Stimulated activated CD4-positive, alpha-beta T cell treated with anti-CD3 and anti-CD28 coated beads, TNF-alpha, amount 100 ng/mL, for 4 hours (primary cell): ENCODE measurements at places on chromosomes 3 and 15.

DNA sequence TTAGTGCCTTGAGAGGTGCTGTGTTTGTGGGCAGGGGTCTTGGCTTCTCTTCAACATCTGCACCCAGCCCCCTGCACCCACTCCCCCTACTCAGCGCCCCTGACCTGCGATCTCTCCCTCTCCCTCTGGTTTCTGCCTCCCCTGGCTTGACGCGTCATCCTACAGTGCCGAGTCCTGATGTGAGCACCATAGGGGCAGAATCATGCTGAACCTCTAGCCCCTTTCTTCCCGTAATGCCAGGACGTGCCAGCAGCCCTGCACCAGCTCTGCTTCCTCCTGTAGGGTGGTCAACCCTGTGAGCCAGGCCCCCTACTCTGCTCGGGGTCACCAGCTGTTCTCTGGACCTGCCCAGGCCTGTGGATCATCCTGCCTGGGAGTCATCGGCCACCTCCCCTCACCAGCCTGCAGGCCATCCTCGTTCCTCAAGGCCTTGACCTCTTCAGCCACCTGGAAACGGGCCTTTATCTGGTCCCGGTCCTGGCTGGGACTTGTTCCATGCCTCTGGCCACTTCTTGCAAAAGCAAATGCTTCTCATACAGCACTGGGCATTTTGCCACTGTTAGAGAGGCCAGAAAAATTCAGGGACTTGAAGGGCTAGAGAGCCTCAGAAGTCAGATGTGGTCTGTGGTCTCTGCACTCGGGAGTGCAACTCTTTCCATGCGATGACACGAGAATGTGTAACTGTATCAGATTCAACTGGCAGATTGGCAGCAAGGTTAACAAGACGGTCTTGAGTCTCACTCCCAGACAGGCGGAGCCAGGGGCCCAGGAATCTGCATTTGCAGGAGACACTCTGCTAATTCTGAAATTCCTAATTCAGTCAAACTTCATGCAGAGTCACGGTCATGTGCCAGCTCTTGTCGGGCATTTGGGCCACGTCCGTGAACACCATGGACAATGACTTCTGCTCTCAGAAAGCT, 16.7 kb upstream of the KLF15 start:
- DNase-seq = no peak

DNA sequence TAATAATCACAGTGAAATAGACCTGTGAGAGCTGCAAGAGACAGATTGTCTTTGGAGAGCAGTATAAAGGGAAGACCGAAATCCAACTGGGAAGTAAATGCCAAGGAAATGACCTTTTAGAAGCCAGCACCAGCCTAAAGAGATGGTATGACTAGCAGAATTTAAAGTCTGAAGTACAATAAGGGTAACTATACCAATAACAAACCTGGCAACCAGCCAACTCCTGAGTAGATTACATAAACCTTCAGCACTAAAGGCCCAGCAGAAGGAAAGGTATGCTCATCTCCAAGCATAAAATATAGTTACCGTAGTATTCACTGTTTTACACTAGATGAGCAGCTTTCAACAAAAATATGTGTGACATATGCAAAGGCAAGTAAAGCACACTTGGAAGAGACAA, 155.1 kb upstream of the SATB1 start:
- no peak for DNase-seq

DNA sequence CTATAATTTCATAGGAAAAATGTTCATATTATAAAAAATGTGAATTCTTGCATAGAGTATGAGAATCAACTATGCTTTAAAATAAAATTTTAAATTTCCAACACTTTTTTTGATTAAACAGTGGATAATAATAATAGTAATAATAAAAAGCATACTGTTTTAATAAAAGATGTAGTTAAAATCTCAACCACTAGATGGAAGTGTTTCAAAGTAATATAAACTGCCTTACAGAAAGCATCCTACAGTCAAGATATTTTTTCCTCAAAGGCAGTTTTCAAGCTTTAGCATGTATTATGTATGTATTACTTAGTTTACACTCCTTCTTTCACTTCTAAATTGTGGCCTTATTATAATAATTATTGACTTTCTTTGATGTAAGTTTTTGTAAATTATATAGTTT, 217.5 kb downstream of the CHL1 start:
- no peak for DNase-seq

GRCh38 chr15:39230205-39230907, 350.5 kb upstream of the THBS1 start:
- DNase-seq = no peak

- no peak for DNase-seq
These were observed 372.2 kb upstream of the SGO1 start for GRCh38 chr3:20558161-20558560.

DNA sequence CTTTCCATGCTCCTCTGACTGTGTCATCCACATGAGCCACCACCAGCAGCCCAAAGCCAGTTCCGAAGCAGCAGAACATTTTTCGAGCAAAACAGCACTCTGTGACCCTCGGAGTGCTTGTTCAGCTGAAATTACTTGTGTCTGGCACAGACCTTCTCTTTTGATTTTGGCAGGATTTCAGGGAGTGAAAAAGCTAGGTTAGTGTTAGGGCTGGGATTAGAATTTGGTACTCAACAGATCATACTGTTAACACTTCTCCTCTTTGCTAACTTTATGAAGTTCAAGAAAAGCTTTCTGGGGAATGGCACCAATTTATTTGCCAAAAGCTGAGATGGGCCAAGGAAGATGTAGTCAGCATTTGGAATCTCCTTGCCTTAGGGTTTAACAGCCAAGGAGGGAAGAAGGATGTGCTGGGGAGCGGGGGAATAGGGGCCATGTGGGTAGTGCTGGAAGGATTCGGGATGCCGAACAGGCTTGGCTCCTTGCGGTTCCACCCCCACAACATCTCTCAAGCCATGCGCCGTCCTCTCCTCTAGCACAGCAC, 55.1 kb upstream of the TRA2B start:
- no peak for DNase-seq
